ENCODE measurements at places on chromosomes 13 and 19.

DNA sequence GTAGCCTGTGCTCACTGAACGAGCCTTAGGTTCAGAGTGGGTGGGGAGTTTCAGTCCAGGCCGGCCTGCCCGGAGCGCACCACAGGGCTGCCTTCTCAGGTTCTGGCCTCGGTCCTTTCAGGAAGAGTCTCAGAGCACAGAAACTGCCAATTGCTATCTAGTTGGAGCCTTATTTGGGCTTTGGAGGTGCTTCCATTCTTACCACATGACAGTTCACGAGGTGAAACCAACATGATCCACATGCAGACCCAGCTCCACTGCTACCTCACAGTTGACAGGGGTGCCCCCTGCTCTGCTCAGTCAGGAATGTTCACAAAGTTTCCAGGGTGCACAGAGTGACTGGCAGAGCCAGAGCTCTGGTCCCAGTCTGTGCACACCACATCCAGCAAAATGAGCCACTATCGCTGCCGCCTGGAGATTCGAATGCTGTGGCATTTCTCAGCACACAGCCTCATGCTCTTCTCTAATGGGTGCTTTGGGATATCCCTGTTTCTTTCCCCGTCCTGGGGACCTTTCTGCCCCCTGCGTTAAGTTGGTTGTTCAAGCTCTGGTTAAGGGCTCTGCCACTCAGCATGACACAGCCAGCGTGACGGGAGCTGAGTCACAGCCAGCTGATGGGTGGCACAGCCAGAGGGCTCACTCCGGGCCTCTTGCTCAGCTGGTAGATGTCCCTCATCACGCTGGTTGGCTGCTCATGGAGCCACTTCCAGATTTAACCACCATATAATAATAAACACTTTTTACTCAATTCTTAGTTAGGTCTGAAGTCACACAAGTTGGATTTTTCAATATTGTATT, 7.5 kb upstream of the SACS start:
- DNase-seq: no peak

GRCh38 chr13:49567491-49567890, 17.9 kb downstream of the RCBTB1 start:
- DNase-seq: no peak

DNA sequence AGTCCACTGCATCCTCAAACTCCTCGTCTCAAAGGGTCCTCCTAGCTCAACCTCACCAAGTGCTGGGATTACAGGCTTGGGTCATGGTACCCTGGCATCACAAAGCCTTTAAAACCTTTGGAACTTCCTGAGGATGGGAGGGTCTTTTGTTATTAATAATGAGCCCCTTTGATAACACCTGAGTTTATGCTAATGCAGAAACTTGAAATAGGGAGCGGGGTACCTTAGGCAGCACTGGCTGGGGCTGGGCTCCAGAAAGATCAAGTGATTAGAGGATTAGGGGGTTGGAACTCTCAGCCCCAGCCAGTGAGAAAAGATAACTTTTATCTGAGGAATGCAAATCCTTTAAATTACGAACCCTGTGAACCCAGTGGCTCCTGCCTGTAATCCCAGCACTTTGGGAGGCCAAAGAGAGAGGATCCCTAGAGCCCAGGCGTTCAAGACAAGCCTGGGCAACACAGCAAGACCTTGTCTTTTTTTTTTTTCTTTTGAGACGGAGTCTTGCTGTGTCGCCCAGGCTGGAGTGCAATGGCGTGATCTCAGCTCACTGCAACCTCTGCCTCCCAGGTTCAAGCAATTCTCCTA, 9.3 kb upstream of the PSPC1 start:
- DNase-seq: no peak

- DNase-seq: no peak
Measured at GRCh38 chr13:93080587-93080986, 146.0 kb upstream of the GPC6 start.

DNA sequence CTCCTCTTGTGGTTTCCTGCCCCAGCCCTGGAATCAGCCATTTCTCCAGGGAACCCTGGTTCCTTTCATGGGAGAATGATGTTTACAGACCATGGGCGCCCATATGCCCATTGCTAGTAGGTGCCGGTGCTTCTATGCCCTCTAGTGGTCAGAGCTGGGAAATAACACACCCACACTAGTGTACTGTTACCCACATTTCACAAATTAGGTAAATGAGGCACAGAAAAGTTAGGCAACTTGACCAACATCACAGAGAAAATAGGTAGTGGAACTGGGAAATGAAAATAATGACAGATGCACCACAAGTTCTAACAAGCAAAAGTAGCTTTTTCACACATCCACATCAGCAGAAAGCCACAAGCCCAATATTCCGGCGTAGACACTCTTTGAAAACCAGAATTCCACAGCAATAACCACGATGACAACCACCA, 1.3 kb upstream of the CEACAM3 start:
- peak; percentile 23 for DNase-seq

GRCh38 chr19:38387550-38388348, at the start of gene GGN:
Gene GGN, minus strand, starts transcription at chr19:38388034. Its CDS starts 773 bp downstream, at chr19:38387261.
- DNase-seq: no peak

- no peak for DNase-seq
Measured at GRCh38 chr13:22883956-22884355, 296.8 kb upstream of the SGCG start.

DNA sequence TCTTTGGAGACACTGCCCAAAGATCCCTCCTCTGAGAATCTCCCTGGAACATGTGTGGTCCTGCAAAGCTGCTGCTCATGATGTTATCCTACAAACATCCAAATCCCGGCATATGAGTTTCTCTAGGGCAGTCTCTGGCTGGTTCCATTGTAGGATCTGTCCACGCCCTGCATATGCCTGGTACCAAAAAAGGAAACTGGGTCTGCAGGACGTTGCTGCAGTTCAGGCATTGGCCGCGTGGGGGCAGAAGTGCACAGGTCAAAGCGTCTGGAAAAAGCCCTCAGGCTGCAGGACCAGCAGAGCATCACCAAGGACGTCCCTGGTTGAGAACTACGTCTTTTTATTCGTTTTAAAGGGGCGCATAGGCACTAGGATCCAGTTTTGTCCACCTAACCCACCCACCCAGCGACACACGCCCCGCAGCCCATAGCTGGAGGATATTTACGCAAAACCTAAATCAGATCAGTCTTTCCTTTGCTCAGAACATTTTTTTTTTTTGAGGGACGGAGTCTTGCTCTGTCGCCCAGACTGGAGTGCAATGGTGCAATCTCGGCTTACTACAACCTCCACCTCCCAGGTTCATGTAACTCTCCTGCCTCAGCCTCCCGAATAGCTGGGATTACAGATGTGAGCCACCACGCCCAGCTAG, 12.9 kb upstream of the ZNF564 start:
- DNase-seq: peak; percentile 65

- no peak for DNase-seq
Measured at GRCh38 chr13:111232191-111232590, 88.3 kb upstream of the TEX29 start.

- no peak for DNase-seq
Measured at GRCh38 chr19:18286973-18287635, 5.7 kb upstream of the JUND start.

DNA sequence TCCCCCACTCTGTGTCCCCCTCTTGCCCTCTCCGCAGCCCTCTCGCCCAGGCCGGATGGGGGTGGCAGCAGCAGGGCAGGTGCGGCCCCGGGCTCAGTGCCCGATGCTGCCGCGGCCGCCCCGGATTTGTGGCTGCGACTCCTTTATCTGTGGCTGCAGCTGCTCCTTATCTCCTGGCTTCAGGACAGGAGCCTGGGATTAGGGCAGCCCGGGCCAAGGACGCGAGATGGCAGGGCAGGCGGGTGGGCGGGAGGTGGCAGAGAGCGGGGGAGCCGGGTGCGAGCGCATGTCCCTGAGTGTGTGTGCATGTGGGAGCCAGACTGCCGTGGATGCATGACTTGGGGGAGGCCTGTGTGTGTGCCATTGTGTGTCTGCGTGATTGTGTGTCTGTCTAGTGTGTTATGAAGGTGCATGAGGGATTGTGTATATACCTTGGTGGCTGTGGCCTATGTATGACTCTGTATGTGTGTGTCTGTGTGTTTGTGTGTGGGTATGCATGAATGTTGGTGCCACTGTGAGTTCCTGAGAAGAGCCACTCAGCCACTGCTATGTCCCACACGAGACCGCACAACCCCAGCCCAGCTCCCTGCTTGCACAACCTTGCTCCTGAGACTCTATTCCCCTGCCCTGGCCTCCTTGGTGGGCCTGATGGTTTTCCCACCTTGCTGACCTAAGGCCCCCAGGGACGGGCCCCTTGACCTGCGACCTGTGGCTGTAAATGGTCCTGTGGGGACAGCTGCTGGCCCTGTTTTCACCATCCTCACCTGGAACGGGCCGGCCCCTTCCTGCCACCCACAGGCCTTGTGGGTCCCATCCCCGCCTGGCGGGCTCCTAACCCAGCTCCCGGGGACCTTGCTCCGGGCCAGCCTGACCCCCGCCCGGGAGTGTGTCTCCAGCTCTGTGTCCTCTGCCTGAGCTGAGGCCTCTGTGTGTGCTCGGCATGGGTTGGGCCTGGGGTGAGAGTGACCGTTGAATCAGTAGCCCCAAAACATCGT, 5.3 kb upstream of the NRTN start:
- DNase-seq: no peak

- no peak for DNase-seq
Measured at GRCh38 chr19:2376784-2377519, 16.9 kb downstream of the TMPRSS9 start.

DNA sequence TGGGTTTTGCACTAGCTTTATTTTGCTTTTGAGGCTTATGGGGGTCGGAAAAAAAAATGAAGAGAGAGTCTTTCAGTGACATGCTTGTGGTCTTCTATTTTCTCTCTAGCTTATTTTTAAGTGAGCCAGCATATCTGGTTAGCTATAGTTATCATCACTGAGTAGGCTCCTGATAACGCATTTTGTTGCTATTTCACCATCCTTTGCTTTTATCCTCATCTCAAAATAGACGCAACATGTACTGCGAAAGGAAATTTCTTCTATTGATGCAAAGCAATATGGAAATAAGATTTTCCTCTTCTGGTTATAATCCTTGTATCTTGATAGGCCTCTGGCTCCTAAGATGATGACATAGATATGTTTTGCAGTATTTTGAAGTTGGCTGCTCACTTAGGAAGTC, 273.8 kb downstream of the OXGR1 start:
- DNase-seq: no peak

DNA sequence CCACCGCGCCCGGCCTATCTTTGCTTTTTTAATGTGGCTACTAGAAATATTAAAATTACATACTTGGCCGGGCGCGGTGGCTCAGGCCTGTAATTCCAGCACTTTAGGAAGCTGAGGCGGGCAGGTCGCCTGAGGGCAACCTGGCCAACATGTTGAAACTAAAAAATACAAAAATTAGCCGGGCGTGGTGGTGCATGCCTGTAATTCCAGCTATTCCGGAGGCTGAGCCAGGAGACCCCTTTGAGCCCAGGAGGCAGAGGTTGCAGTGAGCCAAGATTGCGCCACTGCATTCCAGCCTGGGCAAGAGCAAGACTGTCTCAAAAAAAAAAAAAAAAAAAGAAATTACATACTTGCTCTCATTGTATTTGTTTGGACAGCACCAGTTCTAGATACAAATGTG, 34.8 kb upstream of the DPRX start:
- DNase-seq: no peak

GRCh38 chr13:26660766-26661165, 99.8 kb downstream of the GPR12 start:
- no peak for DNase-seq

GRCh38 chr13:90673746-90674145, 673.7 kb upstream of the MIR17HG start:
- DNase-seq: no peak

GRCh38 chr19:48676887-48677286, 4.1 kb upstream of the NTN5 start:
- DNase-seq: no peak
